Activated naive CD8-positive, alpha-beta T cell treated with anti-CD3 and anti-CD28 coated beads, Interleukin-2, amount 10 ng/mL, durations not matched to agents 7 days and 5 days (primary cell): ENCODE measurements at places on chromosomes 6 and 20. TPM values are rescaled to one million over a fixed set of nuclear protein-coding genes. Genes with fewer than 3 reads are reported as not detected.

- peaks cover 5% of the 10 kb centered on the region for H3K27me3 ChIP-seq
- H3K27ac ChIP-seq, result no peak overlapping the region
- H3K36me3 ChIP-seq, result no peaks in the 10 kb centered on the region
- peaks cover 7% of the 10 kb centered on the region for H3K4me1 ChIP-seq
Measured at GRCh38 chr6:152463164-152463563, 174.0 kb downstream of the SYNE1 start.

DNA sequence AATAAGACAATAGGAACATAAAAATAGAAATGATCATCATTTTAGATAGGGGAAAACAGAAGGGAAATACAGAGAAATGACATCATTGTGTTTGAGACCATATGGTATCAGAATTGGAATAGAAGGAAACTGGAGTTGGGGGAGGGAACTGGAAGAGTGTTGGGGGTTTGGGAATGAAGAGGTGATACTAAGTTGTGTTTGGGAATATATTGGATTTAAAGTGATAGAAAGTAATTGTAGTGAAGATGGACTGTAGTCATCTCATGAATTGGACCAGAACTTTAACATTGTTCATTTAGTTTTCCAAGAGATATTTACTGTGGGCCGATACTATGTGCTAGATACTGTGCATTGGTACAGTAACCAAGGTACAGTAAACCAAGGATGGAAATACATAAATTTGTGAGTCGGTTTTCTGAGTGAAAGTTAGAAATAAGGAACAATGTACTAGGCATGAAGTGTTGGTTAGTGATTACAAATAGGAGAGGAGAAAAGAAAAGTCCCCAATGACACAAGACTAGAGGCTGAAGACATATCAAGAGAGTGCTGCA lies 32.3 kb downstream of the KCNQ5 start:
- H3K4me1 ChIP-seq, result peaks cover 18% of the 10 kb centered on the region
- H3K36me3 ChIP-seq, result peaks cover 14% of the 10 kb centered on the region
- H3K27ac ChIP-seq, result no peak overlapping the region
- no peak for DNase-seq

DNA sequence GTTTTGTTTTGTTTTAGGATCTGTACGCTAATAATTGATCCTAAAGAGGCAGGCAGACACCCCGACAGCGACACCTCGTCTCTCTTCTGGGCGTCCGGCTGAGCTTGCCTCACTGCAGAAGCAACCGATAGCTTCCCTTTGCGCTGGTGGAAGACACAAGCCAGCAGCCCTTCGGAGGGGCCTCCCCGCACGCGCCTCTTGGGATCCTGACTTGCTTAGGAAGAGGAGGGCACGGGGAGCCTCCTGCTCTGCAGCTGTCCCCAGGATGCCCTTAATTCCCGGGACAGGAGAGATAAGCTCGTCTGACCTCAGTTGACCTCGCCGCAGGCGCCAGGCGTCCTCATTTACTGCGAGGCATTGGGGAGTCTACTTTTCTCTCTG lies 94.0 kb downstream of the CD83 start:
- peaks cover 2% of the 10 kb centered on the region for H3K27me3 ChIP-seq
- H3K27ac ChIP-seq, result peak overlapping the region; percentile 82
- no peaks in the 10 kb centered on the region for H3K36me3 ChIP-seq
- H3K4me1 ChIP-seq, result peaks cover 7% of the 10 kb centered on the region
- H3K4me3 ChIP-seq, result peak overlapping the region; percentile 81

GRCh38 chr6:20700375-20700774 lies 166.1 kb downstream of the CDKAL1 start:
- no peak overlapping the region for H3K27ac ChIP-seq
- peaks cover 10% of the 10 kb centered on the region for H3K36me3 ChIP-seq
- DNase-seq, result no peak
- no peak overlapping the region for H3K4me3 ChIP-seq

DNA sequence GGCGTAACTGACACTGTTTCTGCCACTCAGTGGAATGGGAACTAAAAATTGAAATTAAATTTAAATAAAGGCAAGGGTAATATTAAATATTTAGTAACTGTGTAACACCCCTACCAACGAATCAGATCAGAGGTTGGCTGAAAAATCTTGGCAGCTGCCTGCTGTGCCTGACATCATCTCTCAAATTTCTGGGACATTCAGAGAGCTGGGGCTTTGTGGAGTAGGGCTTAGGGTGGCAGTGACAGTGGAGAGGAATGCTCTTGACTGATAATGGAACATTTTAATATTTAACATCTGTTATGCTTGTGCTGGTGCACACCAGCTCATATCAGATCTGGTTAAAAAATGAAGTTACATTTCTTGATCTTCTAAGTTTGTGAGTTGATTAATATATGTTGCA lies 62.2 kb downstream of the RFPL4B start:
- H3K4me3 ChIP-seq, result no peak overlapping the region
- no peaks in the 10 kb centered on the region for H3K4me1 ChIP-seq
- H3K36me3 ChIP-seq, result no peaks in the 10 kb centered on the region
- DNase-seq, result no peak
- H3K27ac ChIP-seq, result no peak overlapping the region

DNA sequence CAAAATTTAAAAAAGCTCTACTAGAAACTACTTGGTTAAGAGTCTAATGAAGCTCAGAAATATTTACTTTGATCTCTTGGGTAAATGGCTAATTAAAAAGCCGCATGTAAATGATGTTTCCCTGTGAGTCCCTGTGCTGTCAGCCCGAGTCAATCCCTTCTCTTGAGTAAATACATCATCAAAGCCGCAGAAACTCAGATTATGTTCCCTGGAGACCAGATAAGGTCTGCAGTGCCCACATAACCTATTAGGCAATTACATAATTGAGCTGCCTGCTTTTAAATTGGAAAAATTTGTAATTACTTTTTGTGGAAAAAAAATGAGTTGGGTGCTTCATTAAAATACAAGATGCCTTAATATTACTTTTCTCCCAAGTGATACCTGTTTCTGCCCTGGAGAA lies 83.1 kb downstream of the KIZ start:
- peaks cover 6% of the 10 kb centered on the region for H3K36me3 ChIP-seq
- no peak for DNase-seq
- H3K4me3 ChIP-seq, result no peak overlapping the region
- no peaks in the 10 kb centered on the region for H3K27me3 ChIP-seq
- no peak overlapping the region for H3K27ac ChIP-seq

- H3K36me3 ChIP-seq, result peaks cover 2% of the 10 kb centered on the region
- no peak overlapping the region for H3K27ac ChIP-seq
- H3K4me1 ChIP-seq, result no peaks in the 10 kb centered on the region
- no peak for DNase-seq
Measured at GRCh38 chr6:116307633-116308032, 27.9 kb upstream of the TSPYL1 start.

GRCh38 chr6:35021004-35021403 lies 120.1 kb downstream of the TCP11 start:
- no peaks in the 10 kb centered on the region for H3K4me1 ChIP-seq
- DNase-seq, result no peak
- H3K27me3 ChIP-seq, result no peaks in the 10 kb centered on the region

Gene CD109
- total RNA-seq, result 1.6 TPM

GRCh38 chr6:27617046-27617687 lies 144.3 kb upstream of the ZNF184 start:
- no peak overlapping the region for H3K27ac ChIP-seq
- H3K4me1 ChIP-seq, result peaks cover 9% of the 10 kb centered on the region
- H3K36me3 ChIP-seq, result no peaks in the 10 kb centered on the region
- peak overlapping the region; percentile 54 for H3K4me3 ChIP-seq
- DNase-seq, result no peak

Gene ADGRF1
- not detected for total RNA-seq

GRCh38 chr20:43065299-43065698 lies 124.4 kb downstream of the PTPRT start:
- no peak overlapping the region for H3K27ac ChIP-seq
- H3K4me3 ChIP-seq, result no peak overlapping the region
- DNase-seq, result no peak

Gene LGSN
- 0.40 TPM for total RNA-seq

DNA sequence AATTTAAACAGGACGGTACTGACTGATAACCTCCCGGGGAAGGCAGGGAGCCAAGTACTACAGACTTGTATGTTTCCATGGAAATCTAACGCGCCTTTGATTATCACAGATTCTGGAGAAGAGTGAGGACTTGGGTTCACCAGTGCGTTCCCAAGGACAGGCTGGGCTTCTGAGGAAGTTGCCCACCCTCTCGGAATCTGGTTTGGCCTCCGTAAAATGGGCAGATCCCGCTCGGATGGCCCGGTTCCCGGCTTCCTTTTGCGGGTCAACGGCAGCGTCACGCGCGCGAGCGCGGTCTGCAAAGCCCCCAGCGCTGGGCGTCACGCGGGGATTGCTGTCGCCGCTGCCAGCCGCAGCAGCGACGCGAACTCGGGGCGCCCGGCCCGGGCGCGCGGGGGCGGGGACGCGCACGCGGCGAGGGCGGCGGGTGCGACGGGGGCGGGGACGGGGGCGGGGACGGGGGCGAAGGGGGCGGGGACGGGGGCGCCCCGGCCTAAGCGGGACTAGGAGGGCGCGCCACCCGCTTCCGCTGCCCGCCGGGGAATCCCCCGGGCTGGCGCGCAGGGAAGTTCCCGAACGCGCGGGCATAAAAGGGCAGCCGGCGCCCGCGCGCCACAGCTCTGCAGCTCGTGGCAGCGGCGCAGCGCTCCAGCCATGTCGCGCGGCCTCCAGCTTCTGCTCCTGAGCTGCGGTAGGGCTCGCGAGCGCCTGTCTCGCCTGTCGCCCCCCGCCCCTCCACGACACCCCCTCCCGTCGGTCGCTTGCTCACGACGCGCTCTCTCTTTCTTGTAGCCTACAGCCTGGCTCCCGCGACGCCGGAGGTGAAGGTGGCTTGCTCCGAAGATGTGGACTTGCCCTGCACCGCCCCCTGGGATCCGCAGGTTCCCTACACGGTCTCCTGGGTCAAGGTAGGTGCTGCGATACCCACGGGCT lies at the start of gene CD83:
CD83 (plus strand) TSS at position 615 of the 933 bp plus-strand sequence; CDS start at position 655, 40 bp downstream.
- H3K27me3 ChIP-seq, result peaks cover 2% of the 10 kb centered on the region
- H3K27ac ChIP-seq, result peak within 1 kb of the TSS; percentile 98
- peak within 1 kb of the TSS; percentile 98 for H3K4me3 ChIP-seq
- DNase-seq, result peak; percentile 86

GRCh38 chr20:41889844-41890224 lies 271.7 kb upstream of the CHD6 start:
- H3K4me3 ChIP-seq, result no peak overlapping the region
- no peak overlapping the region for H3K27ac ChIP-seq
- H3K27me3 ChIP-seq, result no peaks in the 10 kb centered on the region
- H3K36me3 ChIP-seq, result no peaks in the 10 kb centered on the region

Gene ATF6B
- 136 TPM for total RNA-seq

GRCh38 chr20:3413393-3413889 lies 6.0 kb upstream of the DNAAF9 start:
- H3K27ac ChIP-seq, result no peak overlapping the region
- H3K27me3 ChIP-seq, result peaks cover 23% of the 10 kb centered on the region
- H3K4me3 ChIP-seq, result no peak overlapping the region
- DNase-seq, result no peak

GRCh38 chr6:145814035-145814500 lies 527 bp downstream of the FBXO30 start:
- peaks cover 1% of the 10 kb centered on the region for H3K36me3 ChIP-seq
- H3K27me3 ChIP-seq, result no peaks in the 10 kb centered on the region
- H3K27ac ChIP-seq, result peak overlapping the region; percentile 14
- H3K4me1 ChIP-seq, result peaks cover 29% of the 10 kb centered on the region

DNA sequence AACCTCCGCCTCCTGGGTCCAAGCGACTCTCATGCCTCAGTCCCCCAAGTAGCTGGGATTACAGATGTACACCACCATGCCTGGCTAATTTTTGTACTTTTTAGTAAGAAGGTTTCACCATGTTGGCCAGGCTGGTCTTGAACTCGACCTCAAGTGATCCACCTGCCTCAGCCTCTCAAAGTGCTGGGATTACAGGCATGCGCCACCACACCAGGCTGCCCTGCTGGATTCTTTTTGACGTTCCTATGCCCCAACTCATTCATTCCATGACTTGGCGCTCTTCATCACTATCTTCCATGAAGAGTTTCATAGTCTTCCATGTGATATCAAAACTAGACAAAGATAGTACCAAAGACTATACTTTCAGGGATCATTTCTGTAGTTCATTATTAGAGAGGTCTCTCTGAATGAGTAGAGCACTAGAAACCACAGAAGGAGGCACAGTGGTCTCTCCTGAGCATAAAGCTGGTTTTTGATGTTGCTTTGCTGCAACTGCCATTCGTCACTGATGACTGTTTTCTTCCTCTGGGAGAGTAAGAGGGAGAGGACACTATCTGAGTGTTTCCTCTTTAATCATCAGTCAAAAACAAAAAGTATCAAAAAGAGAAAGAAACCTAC lies 23.5 kb downstream of the DNAAF9 start:
- H3K27ac ChIP-seq, result no peak overlapping the region
- H3K4me1 ChIP-seq, result peaks cover 7% of the 10 kb centered on the region

Gene NINL
- total RNA-seq, result 2.5 TPM

Gene WFDC5
- not detected for total RNA-seq
